ENCODE measurements at places on chromosomes 5 and 9.
A peak's percentile ranks its signal among the peaks of the same experiment; 100 is the strongest.

- DNase-seq = no peak
Observed at GRCh38 chr9:71984831-71985281, 73.4 kb downstream of the C9orf85 start.

- DNase-seq = no peak
Observed at GRCh38 chr5:58024151-58024550, 435.7 kb downstream of the PLK2 start.

DNA sequence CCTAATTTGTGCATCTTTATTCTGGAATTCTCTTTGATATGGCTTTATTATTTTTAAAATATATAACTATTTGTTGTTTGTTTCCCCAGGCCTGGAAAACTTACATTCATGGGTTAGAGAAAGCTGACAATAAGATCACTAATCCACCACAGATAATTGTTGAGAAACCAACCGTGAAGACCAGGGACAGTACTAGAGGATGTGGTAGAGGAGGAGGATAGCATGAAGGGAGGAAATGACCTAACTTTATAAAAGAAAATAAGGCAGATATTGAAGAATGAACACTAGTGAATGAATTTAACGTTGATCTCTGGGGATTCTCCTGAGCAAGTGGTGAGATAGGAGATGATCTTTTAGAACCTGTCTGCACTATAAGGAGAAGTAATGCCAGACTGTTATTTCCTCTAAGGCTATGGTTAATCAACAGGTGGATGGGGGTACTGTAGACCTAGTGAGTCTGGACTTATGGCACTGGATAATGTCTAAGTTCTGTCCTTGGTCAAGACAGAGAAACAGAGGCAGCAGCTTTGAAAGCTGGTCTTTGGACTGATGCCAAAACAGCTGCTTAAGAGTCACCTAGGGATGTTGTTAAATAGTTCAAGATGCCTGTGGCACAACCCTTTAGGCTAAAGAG is 52.4 kb downstream of the NREP start:
- DNase-seq = peak; percentile 4

DNA sequence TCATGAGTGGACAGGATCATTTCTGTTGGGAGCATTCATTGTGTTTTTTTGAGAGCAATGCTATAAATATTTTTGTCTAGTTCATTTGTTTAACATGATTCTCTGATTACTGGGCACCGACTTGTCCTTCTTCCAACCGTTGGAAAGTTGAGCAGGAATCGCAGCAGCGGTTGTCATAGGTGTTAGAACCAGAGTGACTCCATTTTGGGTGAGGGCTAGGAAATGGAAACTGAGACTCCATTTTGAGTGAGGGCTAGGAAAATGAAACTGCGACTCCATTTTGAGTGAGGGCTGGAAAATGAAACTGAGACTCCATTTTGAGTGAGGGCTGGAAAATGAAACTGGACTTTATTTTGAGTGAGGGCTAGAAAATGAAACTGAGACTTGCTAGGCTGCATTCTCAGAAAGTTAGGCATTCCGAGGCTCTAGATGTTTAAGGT is 100.6 kb downstream of the ICE1 start:
- peak; percentile 83 for DNase-seq

DNA sequence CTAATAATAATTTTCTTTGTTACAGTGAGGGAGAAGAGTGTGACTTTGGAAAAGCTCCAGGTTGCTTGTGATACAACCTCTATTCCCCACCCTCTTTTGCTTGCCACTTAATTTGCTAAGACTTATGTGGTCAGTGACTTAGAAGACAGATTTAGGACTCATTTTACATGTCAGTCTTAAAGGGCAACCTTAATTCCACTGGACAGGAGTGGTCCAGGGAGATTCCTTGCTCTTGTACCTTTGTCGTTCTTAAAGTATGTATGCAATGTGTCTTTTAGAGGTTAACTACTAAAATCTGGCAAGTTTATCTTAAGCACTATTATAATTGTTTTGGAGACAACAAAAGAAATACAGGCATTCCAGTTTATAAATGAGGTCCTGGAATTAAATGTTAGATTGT is 20.0 kb downstream of the SLC30A5 start:
- DNase-seq = no peak
